ENCODE measurements at places on chromosomes 7 and 10. TPM values are rescaled to one million over a fixed set of nuclear protein-coding genes. Genes with fewer than 3 reads are reported as not detected.

DNA sequence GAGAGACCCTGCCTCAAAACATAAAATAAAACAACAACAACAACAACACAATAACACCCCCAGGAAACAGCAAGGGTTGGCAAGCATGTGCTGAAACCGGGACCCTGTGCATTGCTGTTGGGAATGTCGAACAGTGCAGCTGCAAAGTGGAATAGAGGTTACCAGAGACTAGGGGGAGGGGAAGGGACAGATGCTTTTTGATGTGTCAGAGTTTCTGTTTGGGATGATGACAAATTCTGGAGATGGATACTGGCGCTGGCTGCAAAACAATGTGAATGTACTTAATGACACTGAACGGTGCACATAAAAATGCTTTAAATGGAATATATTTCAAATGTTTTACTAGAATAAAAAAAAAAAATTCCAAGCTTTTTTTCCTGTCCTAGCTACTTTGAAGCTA lies 241.8 kb downstream of the TEX36 start:
- H3K4me3 ChIP-seq = no peak overlapping the region
- no peak for DNase-seq
- no peaks in the 10 kb centered on the region for H3K4me1 ChIP-seq
- H3K27ac ChIP-seq = no peak overlapping the region

ZNF727 gene
- total RNA-seq = 11.9 TPM

DNA sequence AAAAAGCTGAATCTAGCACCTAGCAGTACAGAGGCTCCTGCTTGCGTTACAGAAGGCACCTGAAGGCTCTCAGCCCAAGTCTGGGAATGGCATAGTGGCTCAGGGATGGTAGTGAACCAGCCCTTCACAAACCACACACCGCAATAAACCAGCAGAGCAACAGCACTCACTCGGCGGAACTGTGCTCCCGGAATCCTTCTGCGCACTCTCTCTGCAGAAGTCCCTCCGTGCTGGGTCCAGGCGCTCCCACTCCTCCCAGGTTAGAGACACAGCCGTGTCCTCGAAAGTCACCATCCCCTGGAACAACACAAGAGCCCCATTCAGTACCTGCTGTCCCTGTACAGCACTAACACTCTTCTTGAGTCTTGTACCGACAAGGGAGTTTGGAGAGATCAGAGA lies 1.5 kb downstream of the ZNF394 start:
- H3K36me3 ChIP-seq = no peaks in the 10 kb centered on the region
- H3K4me1 ChIP-seq = no peaks in the 10 kb centered on the region
- H3K27me3 ChIP-seq = no peaks in the 10 kb centered on the region
- peak overlapping the region; percentile 84 for H3K4me3 ChIP-seq
- no peak for DNase-seq
- H3K27ac ChIP-seq = no peak overlapping the region

GRCh38 chr7:96739609-96740008 lies 30.0 kb upstream of the SEM1 start:
- H3K27ac ChIP-seq = no peak overlapping the region
- H3K27me3 ChIP-seq = no peaks in the 10 kb centered on the region
- H3K4me1 ChIP-seq = no peaks in the 10 kb centered on the region
- no peak overlapping the region for H3K4me3 ChIP-seq
- H3K36me3 ChIP-seq = no peaks in the 10 kb centered on the region

DNA sequence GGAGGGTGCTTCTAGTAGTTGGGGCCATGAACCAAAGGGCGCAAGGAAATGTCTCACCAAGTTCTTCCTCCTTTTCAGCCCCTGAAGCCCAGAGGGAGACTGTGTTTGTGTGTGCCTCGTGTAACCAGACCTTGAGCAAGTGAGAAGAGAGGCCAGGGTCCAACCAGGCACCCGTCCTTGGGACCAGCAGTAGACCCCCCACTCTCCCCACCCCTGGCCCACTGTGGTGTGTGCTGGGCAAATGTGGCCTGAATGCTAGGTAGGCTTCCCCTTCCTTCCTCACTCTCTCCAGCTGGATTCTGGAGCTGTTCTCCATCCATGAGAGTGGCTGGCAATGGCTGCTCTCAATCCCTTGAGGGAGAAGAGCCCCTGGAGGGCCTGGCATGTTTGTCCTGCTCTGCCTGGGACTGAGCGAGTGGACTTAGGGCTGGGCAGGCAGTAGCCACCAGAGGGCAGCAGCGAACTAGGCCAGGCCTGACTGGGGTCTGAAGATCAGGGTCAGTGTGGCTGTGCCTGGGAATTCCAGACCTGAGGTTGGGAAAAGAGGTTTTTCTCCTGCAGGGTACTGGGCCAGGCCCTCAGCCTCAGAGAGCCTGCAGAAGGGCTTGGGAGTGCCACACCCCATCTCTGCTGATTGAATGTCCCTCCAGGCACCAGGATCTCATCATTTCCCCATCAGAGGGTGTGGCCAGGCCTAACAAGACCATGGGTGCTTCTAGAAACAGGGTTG lies 12.5 kb downstream of the SFRP5 start:
- no peak overlapping the region for H3K27ac ChIP-seq
- H3K27me3 ChIP-seq = no peaks in the 10 kb centered on the region
- peak; percentile 32 for DNase-seq

C7orf33 gene
- total RNA-seq = not detected

WASL gene
- total RNA-seq = 51.2 TPM

SDK1 gene
- 16.2 TPM for total RNA-seq

- no peak for DNase-seq
- no peaks in the 10 kb centered on the region for H3K27me3 ChIP-seq
- peak overlapping the region; percentile 33 for H3K27ac ChIP-seq
- H3K36me3 ChIP-seq = no peaks in the 10 kb centered on the region
These were observed 170.5 kb downstream of the RPS24 start for GRCh38 chr10:78203915-78204818.

- H3K4me3 ChIP-seq = peak overlapping the region; percentile 54
- no peaks in the 10 kb centered on the region for H3K36me3 ChIP-seq
- H3K27me3 ChIP-seq = no peaks in the 10 kb centered on the region
- no peaks in the 10 kb centered on the region for H3K4me1 ChIP-seq
- DNase-seq = no peak
These were observed 646 bp downstream of the FAM13C start for GRCh38 chr10:59361663-59362143.

- H3K27me3 ChIP-seq = no peaks in the 10 kb centered on the region
These were observed 22.2 kb downstream of the ENTPD7 start for GRCh38 chr10:99681553-99681952.

GRCh38 chr7:98795741-98796493 lies 73.9 kb downstream of the TMEM130 start:
- H3K4me3 ChIP-seq = no peak overlapping the region
- no peak overlapping the region for H3K27ac ChIP-seq
- no peaks in the 10 kb centered on the region for H3K4me1 ChIP-seq

FKBP9 gene
- 301 TPM for total RNA-seq

DNA sequence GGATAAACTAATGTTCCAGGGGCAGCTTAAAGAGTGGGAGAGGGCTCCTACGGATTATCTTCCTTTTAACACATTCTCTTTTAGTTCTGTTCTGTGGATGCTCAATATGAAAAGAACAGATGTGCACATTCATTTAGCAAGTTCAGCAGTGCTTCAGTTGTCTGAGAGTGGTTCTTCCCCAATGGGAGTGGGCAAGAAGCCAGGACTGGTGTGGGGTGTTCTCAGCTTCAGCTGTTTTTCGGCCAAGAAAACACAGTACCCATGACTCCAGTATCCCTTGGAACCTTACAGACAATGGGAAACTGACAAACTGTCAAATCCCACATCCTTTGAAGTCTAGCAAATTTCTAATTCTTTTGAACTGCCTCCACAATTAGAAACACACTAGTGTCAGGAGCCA lies 71.5 kb upstream of the LRRC17 start:
- H3K4me3 ChIP-seq = no peak overlapping the region
- H3K27me3 ChIP-seq = no peaks in the 10 kb centered on the region
- H3K4me1 ChIP-seq = peaks cover 7% of the 10 kb centered on the region
- no peaks in the 10 kb centered on the region for H3K36me3 ChIP-seq
- DNase-seq = no peak

GRCh38 chr10:30967650-30968410 lies 63.8 kb downstream of the ZNF438 start:
- no peaks in the 10 kb centered on the region for H3K36me3 ChIP-seq
- H3K4me3 ChIP-seq = no peak overlapping the region
- DNase-seq = no peak
- no peaks in the 10 kb centered on the region for H3K4me1 ChIP-seq
- no peak overlapping the region for H3K27ac ChIP-seq

- no peak overlapping the region for H3K27ac ChIP-seq
- H3K36me3 ChIP-seq = no peaks in the 10 kb centered on the region
- no peaks in the 10 kb centered on the region for H3K27me3 ChIP-seq
- no peaks in the 10 kb centered on the region for H3K4me1 ChIP-seq
These were observed 167.8 kb downstream of the HDAC9 start for GRCh38 chr7:18663321-18663720.

Data from uterus (tissue), 4 donors.